ENCODE measurements at places on chromosomes 3 and 15. TPM values are rescaled to one million over a fixed set of nuclear protein-coding genes. Genes with fewer than 3 reads are reported as not detected.

Gene LEO1
- 35.0 TPM for total RNA-seq

Gene BUB1B
- total RNA-seq: 69.3 TPM

Gene SLC7A14
- total RNA-seq: not detected

Gene GOLGA8T
- not detected for total RNA-seq

Gene TNFAIP8L3
- 0.77 TPM for total RNA-seq

Gene GPR27
- 1.0 TPM for total RNA-seq

Gene PIERCE2
- total RNA-seq: not detected

Gene SECISBP2L
- 38.1 TPM for total RNA-seq

Gene SH3BP5
- total RNA-seq: 19.5 TPM

Gene TNIK
- total RNA-seq: 27.4 TPM

Gene CA12
- total RNA-seq: 0.63 TPM

Gene C3orf38
- 19.9 TPM for total RNA-seq

Gene TMEM212
- total RNA-seq: not detected

DNA sequence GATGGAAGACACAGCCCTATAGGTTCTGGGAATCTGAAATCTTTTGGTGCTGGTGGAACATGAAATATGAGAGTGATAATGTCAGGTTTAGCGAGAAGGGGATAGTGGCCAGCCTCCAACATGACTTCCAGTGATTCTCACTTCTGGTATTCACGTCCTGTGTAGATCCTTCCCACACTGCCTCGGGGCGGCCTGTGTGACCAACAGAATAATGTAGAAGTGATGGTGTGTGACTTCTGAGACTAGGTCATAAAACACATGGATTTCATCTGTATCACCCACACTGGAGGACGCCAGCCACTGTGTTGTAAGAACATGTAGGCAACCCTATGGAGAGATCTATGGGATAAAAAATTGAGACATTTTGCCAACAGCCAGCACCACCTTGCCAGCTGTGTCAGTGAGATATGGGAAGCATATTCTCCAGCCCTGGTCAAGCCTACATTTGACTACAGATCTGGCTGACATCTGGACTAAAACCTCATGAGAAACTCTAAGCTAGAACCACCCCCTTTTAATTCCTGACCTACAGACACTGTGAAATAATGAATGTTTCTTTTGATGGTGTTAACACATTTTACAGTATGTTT lies 25.5 kb upstream of the NUDT16 start:
- peak; percentile 23 for DNase-seq

DNA sequence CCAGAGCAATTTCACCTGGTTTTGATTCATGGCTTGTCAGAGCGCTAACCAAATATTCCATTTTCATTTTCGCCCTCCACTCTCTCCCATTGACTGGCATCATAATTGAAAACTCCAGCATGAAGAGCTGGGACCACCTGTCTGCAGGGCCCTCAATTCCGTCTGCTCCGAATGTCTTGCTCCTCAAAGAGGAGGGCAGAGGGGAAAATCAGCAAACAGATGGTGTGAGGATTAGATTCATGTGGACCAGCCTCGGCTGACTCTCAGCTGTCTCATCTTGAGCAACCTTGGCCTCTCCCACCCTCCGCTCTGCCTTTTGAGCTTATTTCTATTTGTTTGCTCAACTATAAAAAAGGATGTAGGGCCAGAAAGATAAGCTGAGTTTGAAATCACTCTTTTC lies 512.2 kb upstream of the PPP2R3A start:
- no peak for DNase-seq

- DNase-seq: no peak
These were observed 109.7 kb downstream of the UBE2E2 start for GRCh38 chr3:23312866-23313265.

DNA sequence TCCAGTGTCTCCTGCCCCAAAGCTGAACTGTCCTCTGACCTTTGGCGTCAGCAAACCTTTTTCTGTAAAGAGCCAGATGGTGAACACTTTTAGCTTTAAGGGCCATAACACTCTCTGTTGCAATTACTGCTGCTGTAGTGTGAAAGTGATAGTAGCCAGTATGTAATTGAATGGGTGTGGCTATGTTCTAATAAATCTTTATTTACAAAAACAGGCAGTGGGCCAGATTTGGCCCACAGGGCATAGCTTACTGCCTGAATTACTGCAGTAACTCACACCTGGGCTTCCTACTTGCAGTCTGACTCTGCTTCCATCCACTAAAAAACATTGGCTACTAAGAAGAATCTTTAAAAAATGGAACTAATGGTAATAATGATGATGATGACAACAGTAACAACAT lies 68.0 kb upstream of the SLC6A11 start:
- no peak for DNase-seq

GRCh38 chr15:69668039-69668705 lies 215.6 kb downstream of the RPLP1 start:
- no peak for DNase-seq

- no peak for DNase-seq
These were observed 136.6 kb downstream of the SUCLG2 start for GRCh38 chr3:67517781-67518180.

DNA sequence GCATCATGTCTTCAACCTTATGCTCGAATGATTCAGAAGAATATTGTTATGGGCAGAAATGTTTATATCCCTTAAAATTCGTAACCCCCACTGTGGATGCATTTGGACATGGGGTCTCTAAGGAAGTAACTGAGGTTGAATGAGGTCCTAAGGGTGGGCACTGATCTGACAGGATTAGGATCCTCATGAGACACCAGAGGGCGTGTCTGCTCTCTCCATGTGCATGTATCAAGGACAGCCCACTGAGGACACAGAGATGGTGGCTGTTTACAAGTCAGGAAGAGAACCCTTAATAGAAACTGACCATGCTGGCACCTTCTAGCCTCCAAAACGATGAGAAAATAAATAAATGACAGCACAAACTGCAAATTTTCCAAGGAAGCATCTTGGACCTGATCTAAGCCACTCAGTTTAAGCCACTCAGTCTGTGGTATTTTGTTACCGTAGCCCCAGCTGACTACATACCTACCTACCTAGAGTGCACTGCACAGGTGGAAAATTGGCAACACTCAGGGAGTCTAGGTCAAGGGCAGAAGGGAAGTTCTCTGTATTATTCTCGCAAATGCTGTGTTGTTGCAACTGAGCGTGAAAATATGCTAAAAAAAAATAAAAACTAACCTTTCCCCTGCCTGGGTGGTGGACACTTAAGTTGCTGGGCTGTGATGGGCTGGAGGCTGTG lies 126.6 kb downstream of the TJP1 start:
- no peak for DNase-seq

GRCh38 chr3:125351152-125351551 lies 24.0 kb downstream of the ZNF148 start:
- no peak for DNase-seq

DNA sequence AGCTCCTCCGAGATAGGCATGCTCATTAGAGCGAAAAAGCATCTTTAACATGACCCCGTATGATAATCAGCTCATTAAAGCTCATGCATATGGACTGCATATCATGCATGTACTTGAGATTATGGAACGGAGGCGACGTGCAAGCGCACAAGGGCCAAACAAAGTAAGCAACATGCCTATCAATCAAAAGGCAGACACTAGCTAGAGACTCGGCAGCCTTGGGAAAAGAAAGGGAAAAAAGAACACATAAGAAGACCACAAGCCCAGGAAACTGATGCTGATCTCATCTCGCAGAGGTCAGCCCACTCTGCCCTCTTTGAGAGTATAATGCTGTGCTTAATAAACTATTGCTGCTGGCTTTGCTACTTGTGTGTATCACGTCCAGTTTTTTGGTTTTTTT lies 2.6 kb upstream of the ACOX2 start:
- DNase-seq: no peak

GRCh38 chr15:73900095-73900712 lies 26.1 kb upstream of the LOXL1 start:
- no peak for DNase-seq

DNA sequence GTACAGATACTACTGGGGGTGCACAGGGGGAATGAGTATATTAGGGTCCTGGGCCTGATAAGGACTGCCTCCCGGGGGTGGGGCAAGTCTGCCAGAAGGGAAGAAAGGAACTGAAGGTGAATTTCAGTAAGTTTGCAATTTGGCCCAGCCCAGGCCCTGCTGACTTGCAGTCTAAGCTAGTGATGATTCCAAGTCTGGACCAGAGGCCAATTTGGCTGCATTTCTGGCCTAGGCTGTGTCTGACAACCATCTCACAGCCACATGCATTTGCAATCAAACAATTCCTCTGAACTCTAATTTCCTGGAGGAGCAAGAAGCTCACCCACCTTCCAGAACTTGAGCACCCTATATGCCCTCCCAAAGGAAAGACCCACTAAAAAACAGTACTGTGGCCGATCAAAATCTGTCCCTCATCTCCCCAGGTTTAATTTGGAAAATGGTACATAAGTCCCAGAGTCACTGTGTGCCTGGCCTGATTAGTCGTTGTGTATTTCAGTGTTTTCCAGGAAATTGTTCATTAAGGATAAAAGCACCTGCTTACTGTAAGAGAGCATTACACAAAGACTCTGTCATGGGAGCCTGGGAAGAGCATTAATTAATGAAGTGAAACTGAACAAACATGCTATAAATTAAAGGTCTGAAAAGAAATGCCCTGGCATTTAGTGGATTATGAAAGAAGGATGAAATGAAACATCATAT lies 114.5 kb downstream of the MEGF11 start:
- DNase-seq: no peak

- DNase-seq: no peak
These were observed 150.8 kb downstream of the PDZRN3 start for GRCh38 chr3:73473898-73474416.

GRCh38 chr3:33144433-33144832 lies 30.6 kb downstream of the CRTAP start:
- peak; percentile 66 for DNase-seq

GRCh38 chr3:177703788-177704187 lies 506.5 kb upstream of the TBL1XR1 start:
- no peak for DNase-seq

- no peak for DNase-seq
These were observed 47.8 kb downstream of the IQGAP1 start for GRCh38 chr15:90435652-90436337.

DNA sequence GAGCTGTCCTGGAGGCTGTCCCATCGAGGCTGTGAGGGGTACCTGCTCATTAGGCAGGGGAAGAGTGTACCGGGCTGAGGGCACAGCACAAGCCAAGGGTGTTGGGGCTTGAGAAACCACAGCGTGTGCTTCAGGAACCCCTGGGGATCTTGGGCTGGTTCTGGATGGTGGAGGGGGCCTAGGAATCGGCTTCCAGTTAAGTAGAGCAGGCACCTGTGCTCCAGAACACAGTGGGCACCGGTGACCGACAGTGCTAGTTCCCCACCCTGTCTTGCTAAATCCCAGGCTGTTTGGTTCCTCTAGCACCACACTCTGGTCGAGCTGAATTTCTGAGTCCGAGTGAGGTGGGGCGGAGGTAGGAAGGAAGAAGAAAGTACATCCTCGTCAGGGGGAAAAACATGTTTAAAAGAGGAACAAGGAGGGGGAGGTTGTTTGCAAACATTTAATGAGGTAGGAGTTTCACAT lies 29.1 kb downstream of the SLC6A6 start:
- no peak for DNase-seq

GRCh38 chr3:114567771-114568170 lies 273.9 kb downstream of the TIGIT start:
- DNase-seq: no peak

DNA sequence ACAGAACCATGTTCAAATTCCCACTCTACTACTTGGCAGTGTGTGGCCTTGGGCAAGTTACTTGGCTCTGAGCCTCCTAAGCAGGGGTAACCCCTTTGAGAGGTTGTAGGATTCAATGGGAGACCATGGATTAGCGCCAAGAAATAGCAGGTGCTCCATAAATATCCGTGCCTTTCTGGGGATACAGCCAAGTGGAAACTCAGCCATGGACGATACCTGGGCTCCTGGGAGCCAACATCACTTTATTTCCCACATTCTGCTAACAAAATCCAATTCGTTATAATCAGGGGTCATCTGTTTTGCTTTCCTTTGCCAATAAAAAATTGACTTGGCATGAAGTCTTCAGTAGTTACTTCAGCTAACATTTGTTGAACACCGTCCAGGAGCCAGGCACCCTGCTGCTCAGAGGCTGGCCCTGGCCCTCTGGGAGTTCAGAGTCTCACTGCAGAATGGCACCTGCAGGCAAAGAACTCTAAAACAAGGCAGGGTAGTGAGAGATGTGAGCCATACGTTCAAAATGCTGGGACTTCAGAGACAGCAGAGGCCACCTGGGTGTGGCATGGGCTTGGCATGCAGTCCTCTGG lies 42.3 kb downstream of the ZDHHC19 start:
- no peak for DNase-seq

- peak; percentile 68 for DNase-seq
These were observed 32.3 kb downstream of the CBLB start for GRCh38 chr3:105836533-105836932.

GRCh38 chr3:165744025-165744424 lies 93.2 kb downstream of the BCHE start:
- no peak for DNase-seq

DNA sequence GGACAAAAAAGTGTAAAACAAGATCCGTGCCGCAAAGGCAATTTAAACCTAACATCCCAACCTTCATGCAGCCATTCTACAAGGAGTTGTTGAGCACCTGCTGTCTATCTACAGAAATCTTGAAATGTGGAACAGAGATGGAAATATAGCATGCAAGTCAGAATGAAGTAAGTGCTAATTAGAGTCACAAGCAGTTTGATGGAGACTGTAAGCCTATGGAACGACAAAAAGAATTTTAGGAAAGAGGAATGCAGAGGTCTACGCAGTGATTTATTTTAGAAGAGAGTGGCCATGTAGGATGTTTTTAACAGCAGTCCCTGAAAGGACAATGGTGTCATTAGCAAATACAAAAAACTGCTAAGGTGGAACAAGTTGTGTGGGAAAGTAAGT lies 851 bp upstream of the DCBLD2 start:
- DNase-seq: no peak

DNA sequence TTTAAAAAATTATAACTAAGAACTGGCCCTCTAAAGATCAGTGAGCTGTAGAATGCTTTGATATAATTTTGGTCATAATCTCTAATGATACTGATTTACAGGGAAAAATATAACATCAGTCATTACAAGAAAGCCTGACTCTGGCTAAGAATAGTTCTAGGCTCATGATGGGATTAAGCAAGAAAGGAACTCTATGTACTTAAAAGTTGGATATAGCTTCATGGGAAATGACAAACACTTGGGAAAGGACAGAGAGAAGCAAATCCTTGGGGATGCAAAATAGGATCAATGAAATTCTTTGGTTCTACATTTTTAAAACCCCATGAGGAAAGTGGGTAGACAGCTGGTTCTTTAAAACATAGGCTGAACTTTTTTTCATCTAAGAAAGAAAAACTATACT lies 472.7 kb upstream of the NR2F2 start:
- no peak for DNase-seq
